ENCODE measurements at places on chromosomes 2 and 18. TPM values are rescaled to one million over a fixed set of nuclear protein-coding genes. Genes with fewer than 3 reads are reported as not detected.

DNA sequence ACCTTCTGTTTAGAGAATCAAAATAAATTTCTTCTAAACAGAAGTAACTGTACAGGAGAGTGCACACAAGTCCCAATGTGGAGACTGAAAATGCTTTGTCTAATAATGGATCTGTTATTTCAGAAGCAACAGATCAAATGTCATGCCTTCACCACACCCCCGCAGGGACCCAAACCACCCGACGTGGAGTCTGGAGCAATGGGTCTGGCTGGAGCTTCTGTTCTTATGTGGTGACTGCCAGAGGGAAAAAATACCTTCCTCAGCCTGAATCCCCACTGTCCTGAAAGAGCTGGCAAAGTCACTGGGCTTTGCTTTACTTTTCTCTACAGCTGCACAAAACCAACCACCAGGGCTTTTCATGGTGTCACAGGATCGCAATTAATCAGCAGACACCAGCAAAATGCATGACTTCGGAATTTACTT lies 119.0 kb upstream of the ZFP36L2 start:
- DNase-seq: no peak

- DNase-seq: no peak
These were observed 76.0 kb upstream of the OSR1 start for GRCh38 chr2:19434413-19434812.

GRCh38 chr18:74013955-74014354 lies 133.7 kb downstream of the FBXO15 start:
- no peak for DNase-seq

DNA sequence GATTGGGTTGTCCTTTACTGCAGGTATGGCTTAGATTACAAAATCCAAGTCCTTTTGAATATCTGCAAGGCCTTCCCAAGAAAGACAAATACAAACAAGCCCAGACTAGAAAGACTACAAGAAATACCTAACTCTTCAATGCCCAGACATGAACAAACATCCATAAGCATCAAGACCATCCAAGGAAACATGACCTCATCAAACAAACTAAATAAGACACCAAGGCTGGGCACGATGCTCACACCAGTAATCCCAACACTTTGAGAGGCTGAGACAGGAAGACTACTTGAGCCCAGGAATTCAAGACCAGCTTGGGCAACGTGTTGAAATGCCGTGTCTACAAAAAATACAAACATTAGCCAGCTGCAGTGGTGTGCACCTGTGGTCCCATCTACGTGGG lies 31.7 kb downstream of the MAP4K3 start:
- DNase-seq: no peak

TBC1D8 gene
- 20.0 TPM for total RNA-seq

All from uterus (tissue), 4 donors.